Central memory CD4-positive, alpha-beta T cell (primary cell): ENCODE measurements at places on chromosomes 5 and 9.
A peak's percentile ranks its signal among the peaks of the same experiment; 100 is the strongest.

GRCh38 chr5:94540856-94541494, 77.4 kb downstream of the KIAA0825 start:
- no peak for DNase-seq

GRCh38 chr9:3087697-3088096, 243.8 kb upstream of the PUM3 start:
- no peak for DNase-seq

DNA sequence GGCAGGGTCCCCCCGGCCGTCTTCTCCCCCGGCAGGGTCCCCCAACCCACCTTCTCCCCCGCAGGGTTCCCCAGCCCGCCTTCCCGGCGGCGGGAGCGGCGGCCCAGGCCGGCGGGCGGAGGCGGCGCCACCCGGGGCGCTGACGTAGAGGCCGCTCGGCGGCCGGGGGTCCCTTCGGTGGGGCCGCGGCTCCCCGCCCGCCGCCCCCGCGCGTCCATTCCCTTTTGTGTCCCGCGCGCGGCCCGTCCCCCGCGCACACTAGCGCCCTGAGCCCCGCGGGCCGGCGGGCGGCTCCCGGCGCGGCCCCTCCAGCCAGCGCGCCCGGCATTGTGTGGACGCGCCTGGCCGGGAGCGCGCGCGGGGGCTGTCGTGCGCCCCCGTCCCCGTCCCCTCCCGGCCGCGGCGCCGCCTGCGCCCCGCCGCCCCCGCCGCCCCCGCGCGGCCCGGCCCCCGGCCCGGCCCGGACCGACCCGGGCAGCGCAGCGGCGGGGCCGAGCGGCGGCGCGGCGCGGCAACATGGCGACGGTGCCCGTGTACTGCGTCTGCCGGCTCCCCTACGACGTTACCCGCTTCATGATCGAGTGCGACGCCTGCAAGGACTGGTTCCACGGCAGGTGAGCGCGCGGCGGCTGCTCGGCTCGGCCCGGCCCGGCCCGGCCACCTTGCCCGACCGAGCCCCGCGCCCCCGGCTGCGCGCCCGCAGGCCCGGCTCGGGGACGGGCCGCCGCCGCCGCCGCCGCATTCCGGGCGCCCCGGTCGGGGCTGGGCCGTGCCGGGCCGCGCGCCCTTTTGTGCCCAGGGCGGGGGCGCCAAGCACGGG, at the start of gene PHF2:
Gene PHF2, plus strand, starts transcription at position 327 of the 820 bp plus-strand sequence. Its CDS starts 190 bp downstream, at position 517.
- DNase-seq: peak; percentile 30

- peak; percentile 28 for DNase-seq
Observed at GRCh38 chr5:174724484-174725260, at the start of gene MSX2. TSS of gene MSX2 (plus strand) at chr5:174724582. CDS start at chr5:174724660, 78 bp downstream.

DNA sequence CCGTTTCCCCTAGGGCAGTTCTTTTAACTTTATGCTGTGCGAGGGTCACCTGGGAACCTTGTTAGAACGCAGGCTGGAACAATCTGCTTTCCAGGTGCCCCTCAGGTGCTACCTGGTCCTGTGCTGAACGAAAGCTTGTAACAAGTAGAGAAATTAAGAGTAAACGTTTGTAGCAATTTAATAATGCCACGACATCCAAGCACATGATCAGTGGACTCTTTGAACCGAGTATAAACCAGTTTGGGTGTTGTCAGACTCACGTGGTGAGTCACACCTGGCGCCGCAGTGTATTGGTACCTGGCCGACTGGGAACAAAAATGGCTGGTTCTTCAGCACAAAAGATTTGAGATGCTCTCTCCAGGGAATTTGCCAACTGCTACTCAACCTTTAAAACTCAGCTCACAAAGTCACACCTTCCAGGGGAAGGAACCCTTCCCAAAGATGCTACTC, 926 bp upstream of the MYO10 start:
- DNase-seq: no peak

GRCh38 chr5:112346411-112347044, 72.5 kb downstream of the EPB41L4A start:
- no peak for DNase-seq

DNA sequence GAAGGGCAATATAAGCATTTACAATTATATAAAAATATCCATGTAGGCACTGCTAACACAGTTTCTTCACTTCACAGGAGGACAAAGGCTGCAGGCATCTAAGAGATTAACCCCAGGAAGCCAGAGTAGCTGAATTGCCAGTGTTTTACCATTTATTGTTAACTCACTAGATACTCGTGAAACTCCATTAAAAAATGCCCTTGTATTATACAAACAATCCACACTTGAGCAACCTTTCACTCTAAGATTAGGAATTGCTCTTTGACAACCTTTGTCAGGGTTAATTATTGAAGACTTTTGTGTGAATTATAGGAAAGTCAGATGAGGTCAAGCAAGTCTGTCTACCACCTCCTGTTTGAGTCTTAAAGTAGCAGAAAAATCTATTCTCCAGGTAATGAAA, 317.8 kb downstream of the ADGRV1 start:
- DNase-seq: no peak
